ENCODE measurements at places on chromosomes 13 and 19.

DNA sequence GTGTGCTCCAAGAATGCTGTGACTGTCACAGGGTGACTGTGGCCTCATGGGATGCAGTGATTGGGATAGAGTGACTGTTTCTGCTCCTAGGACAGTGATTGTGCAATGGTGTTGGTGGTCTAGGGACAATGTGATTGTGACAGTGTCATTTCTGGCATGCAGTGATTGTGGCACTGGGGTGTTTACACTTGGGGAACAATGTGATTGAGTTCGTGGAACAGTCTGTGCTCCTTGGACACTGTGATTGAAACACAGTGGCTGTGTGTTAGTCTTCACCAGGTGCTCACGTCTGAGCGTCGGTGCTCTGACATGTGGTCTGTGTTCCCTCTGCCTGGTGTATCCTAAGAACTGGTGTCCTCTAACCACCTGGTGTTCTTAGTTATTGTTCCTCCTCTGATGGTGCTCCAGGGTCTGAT lies 1.7 kb downstream of the PDE4A start:
- no peak for DNase-seq

GRCh38 chr19:46221981-46222610 lies 7.4 kb upstream of the IGFL1 start:
- no peak for DNase-seq

- no peak for DNase-seq
Observed at GRCh38 chr19:55379174-55379573, 2.5 kb downstream of the TMEM190 start.

DNA sequence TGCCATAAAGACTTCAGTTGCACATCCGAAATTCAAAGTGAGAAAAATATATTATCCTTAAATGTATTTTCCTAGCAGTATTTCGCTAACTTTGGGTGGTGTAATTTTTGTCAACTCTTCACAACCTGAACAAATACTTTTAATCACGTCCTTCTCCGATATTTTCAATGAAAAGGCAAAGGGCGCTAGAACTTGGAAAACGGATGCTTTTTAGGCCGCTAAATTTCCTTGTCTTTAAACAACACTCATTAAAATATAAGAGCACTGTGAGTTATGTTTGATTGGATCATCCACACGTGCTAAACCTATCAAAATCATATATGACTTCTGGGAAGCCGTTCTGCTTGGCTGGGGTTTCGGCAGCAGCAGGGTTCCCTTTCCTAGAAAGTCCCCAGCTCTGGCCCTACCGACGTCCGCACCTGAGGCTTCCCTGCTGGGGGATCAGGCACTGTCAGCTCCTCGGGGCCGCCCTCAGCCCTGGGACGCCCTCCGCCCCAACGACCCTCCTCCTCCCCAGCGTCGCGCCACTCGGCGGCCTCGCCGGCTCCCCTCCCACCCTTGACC lies 462 bp upstream of the MPHOSPH8 start:
- DNase-seq: no peak

GRCh38 chr13:101343128-101343787 lies 73.0 kb downstream of the NALCN start:
- no peak for DNase-seq

DNA sequence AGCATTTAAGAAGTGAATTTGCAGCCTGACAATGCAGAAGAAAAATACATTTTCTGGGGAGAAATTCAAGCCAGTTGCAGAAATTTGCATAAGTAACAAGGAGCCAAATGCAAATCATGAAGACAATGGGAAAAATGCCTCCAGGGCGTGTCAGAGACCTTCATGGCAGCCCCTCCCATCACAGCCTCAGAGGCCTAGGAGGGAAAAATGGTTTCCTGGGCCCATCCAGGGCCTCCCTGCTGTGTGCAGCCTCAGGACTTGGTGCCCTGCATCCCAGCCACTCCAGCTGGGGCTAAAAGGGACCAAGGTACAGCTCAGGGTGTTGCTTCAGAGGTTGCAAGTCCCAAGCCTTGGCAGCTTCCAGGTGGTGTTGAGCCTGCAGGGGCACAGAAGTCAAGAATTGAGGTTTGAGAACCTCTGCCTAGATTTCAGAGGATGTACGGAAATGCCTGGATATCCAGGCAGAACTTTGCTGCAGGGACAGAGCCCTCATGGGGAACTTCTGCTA lies 16.7 kb upstream of the ITM2B start:
- no peak for DNase-seq

DNA sequence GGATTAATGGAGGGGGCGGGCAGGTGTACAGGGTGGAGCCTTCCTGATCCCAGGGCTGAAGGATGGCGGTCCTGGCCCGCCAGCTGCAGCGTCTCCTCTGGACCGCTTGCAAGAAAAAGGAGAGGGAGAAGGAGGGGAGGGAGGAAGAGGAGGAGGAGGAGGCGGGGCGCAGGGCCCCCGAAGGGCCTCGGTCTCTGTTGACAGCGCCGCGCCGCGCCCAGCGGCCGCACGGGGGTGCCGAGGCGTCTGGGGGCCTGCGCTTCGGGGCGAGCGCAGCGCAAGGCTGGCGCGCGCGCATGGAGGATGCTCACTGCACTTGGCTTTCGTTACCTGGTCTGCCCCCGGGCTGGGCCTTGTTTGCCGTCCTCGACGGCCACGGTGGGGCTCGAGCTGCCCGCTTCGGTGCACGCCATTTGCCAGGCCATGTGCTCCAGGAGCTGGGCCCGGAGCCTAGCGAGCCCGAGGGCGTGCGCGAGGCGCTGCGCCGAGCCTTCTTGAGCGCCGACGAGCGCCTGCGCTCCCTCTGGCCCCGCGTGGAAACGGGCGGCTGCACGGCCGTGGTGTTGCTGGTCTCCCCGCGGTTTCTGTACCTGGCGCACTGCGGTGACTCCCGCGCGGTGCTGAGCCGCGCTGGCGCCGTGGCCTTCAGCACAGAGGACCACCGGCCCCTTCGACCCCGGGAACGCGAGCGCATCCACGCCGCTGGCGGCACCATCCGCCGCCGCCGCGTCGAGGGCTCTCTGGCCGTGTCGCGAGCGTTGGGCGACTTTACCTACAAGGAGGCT lies at the start of gene PPM1N:
Gene PPM1N (plus strand): TSS at position 33 of the 785 bp plus-strand sequence. CDS start 30 bp downstream, at position 63.
- no peak for DNase-seq

- no peak for DNase-seq
Observed at GRCh38 chr19:34282611-34283519, 28.5 kb downstream of the GARRE1 start.

DNA sequence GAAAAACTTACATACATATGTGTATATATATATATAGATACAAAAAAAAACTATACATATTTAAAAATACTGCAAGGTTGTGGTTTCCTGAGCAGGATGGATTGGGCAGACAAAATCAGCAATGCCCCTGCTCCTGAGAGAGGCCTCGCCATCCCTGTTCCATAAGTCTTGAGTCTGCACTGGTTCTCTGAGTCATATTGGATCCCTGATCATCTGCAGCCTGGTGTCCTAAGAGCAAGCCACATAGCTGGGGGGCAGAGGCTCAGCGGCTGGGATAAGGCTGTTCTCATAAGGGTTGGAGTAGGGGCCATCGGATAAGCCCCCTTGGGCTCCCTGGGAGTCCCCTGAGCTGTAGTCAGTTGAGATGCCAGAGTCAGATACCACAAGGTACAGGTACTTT lies 3.3 kb downstream of the SWSAP1 start:
- DNase-seq: no peak

- no peak for DNase-seq
Observed at GRCh38 chr19:6887316-6887715, at the start of gene ADGRE1. Gene ADGRE1 (plus strand): TSS chr19:6887579. CDS start chr19:6887609, 30 bp downstream.

DNA sequence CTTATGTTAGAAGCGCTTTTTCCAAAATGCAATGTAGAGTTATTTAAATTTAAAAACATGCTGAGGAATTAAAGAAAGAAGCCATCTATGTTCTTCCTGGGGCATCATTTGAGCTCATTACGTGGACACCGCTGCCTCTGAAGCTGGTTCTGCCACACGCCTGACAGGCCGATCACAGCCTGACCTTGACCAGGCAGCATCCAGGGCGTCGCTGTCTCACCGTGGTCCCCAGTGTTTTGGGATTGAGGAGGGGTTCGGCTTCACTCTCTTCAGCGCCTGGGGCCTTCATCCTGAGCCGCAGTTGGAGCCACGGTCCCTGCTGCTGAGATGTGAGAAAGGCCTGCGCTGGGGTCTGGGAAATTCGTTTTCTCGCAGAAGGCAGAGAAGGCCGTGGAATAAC lies 64.0 kb downstream of the ATP11A start:
- DNase-seq: no peak

DNA sequence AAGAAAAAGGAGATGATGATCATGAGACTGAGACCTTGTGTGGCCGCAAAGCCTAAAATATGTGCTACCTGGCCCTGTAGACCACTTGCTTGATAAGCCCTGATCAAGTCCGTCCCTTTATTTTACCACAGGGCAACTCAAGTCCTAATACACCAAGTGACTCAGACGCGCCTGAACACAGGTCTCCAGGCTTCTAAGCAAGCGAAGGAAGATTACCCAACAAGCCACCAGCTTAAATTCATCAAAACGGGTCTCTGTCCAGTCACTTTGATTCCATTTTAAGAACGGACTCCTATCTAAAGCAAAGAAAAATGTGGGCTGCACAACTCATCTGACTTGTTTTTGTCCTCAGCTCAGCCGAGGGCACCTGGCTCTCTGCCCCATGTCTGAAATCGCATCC lies 26.8 kb downstream of the SLC7A1 start:
- no peak for DNase-seq

DNA sequence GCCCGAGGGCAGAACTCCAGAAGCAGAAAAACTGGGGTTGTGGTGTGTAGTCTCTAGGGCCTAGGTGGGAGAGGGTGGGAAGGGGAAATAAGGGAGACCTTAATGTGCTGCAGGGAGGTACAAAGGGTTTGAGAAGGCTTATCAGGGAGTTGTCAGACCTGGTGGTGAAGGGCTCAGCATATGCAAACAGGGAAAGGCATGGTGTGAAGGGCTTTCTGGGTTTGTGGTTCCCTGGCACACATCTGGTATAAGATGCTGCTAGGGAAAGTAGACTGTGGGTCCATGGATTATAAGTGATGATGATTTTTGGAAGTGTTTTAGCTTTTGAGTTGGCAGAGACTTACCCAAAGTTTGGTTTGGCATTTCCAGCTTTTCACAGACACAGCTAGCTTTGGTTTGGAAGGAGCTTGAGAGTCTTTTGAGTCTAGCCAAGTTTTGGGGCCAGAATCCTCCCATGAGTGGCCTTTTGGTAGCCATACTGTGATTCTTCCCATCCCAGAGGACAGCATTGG lies 2.2 kb downstream of the TRIM28 start:
- no peak for DNase-seq

- DNase-seq: no peak
Observed at GRCh38 chr19:44694184-44694579, 4.8 kb upstream of the CEACAM16 start.

GRCh38 chr13:106696140-106696539 lies 128.2 kb upstream of the ARGLU1 start:
- DNase-seq: no peak

- DNase-seq: no peak
Observed at GRCh38 chr13:73924607-73925006, 209.6 kb downstream of the KLF12 start.

DNA sequence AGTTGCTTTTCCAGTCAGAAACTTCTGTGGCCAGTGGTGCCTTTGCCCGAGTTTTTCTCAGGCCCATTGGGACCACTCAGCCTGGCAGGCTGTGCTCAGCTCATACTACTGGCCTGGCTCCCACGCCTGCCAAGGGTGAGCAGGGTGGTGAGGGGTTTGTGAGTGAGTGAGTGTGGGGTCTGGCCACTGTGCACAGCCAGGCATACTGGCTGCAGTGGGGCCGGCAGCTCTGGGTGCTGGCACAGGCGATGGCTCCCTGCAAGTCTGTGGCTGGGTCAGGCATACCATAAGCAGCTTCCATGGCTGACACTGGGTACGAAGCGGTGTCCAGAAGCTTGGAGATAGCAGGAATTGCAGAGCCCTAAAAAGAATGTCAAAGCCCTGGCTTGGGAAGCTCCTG lies 161.0 kb downstream of the SLITRK6 start:
- DNase-seq: no peak

GRCh38 chr13:82654861-82655855 lies 1227.1 kb downstream of the SLITRK1 start:
- DNase-seq: no peak
